ENCODE measurements at places on chromosomes 7 and 10. TPM values are rescaled to one million over a fixed set of nuclear protein-coding genes. Genes with fewer than 3 reads are reported as not detected.
A peak's percentile ranks its signal among the peaks of the same experiment; 100 is the strongest.

DNA sequence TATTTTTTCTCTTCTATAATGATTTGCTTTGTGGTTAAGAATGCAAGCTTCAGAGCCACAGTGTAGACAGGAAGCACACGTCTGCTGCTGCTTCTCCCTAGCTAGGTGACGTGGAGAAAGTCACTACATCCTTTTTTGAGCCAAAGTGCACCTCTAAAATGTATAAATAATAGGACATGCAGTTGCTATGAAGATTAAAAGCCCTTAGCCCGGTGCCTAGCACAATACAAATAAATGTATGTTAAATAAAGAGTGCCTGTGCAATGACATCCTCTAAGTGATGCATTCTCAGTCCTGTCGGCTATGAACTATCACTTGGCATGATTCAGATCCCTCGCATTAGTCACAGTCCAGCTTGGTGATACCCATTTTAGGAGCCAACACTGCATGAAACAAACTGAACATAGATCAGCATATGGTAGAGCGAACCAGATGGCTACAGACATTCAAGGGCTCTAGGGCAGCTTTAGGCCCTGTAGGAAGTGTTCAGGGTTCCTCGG, 4.8 kb upstream of the TRDMT1 start:
- no peaks in the 10 kb centered on the region for H3K27me3 ChIP-seq
- H3K4me3 ChIP-seq, result peak overlapping the region; percentile 35
- H3K27ac ChIP-seq, result peak overlapping the region; percentile 86
- H3K36me3 ChIP-seq, result peaks cover 3% of the 10 kb centered on the region

DNA sequence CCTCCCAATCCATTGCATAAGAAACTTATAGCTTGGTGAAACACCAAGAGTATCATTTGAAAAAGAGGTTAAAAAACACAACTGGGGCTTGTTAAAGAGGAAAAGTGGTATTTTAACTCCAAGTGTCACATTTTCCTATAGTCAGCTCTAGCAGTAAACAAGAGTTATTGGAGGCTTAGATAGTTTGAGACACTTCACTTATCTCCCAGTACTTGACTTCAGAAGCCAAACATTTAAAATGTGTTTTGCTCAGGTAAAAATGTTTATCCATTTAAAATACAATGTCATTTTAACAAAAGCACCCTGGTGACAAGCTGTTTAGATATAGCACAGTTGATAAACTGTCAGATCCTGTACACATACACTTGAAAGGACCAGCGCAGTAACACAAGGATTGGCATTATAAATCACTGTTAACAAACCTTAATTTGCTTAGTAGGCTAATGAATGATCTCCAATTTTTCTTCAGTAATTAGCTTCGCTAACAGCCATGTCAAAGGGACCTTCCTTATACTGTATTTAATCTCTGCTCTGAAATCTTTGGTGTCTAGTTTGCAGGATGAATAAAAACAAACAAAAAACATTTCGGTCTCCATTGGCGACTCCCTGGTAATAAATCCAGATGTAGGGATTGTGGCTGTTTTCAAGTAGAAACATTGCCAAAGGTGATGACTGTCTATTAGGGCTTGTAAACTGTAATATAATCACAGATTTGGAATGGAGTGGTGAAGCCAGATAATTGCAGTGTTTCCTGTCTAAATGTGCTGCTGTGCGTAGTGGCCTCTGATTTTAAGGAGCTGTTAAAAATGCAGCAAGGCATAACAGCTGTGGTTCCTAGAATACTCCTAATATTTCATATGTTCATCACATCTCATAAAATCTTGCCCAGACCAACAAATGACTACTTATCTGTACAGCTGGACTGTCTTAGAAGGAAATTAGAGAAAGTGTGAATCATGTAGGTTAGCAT, 545.1 kb downstream of the AUTS2 start:
- DNase-seq, result no peak
- H3K36me3 ChIP-seq, result no peaks in the 10 kb centered on the region
- no peak overlapping the region for H3K4me3 ChIP-seq
- no peaks in the 10 kb centered on the region for H3K4me1 ChIP-seq

DNA sequence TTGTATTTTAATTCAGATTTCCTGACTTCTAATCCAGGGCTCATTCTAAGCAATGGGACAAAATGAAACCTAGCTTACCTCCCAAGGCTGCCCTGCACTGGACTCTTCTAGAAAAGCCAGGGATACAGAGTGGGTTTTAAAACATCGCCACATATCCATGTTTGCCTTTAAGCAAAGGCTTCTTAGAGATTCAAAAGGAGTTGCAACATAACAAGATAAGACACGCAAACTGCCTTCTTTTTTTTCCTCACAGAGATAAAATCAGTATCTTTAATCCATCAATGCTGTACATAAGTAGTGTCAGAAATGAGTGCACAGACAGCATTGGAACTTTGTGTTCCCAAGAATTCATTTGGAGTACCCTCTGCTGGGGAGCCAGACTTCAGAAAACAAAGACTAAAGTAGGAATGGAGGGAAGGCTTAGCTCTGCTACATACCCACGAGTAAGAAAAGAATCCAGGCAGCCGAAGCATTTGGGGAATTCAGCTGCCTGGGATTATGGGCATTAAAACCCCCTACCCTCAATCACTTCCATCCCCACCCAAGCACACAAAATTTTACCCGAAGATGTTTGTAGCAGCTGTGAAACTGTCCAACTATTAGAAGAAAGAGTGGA, 427.8 kb downstream of the ARL4A start:
- H3K27me3 ChIP-seq, result no peaks in the 10 kb centered on the region
- H3K4me3 ChIP-seq, result no peak overlapping the region
- no peak for DNase-seq

- H3K36me3 ChIP-seq, result no peaks in the 10 kb centered on the region
- no peaks in the 10 kb centered on the region for H3K27me3 ChIP-seq
- H3K4me1 ChIP-seq, result peaks cover 44% of the 10 kb centered on the region
These were observed 391.9 kb upstream of the NPVF start for GRCh38 chr7:25619963-25620799.

- H3K4me1 ChIP-seq, result no peaks in the 10 kb centered on the region
- H3K36me3 ChIP-seq, result peaks cover 1% of the 10 kb centered on the region
- DNase-seq, result no peak
- no peak overlapping the region for H3K4me3 ChIP-seq
- no peaks in the 10 kb centered on the region for H3K27me3 ChIP-seq
These were observed 2.1 kb upstream of the TMEM236 start for GRCh38 chr10:17749890-17750289.

- no peak for DNase-seq
- no peak overlapping the region for H3K27ac ChIP-seq
- H3K36me3 ChIP-seq, result no peaks in the 10 kb centered on the region
- H3K4me3 ChIP-seq, result no peak overlapping the region
- no peaks in the 10 kb centered on the region for H3K4me1 ChIP-seq
- H3K27me3 ChIP-seq, result no peaks in the 10 kb centered on the region
These were observed 225.5 kb downstream of the ANKRD7 start for GRCh38 chr7:118449797-118450567.

GRCh38 chr7:135834266-135834665, 85.7 kb upstream of the FAM180A start:
- no peak overlapping the region for H3K27ac ChIP-seq
- no peak for DNase-seq
- H3K4me1 ChIP-seq, result peaks cover 7% of the 10 kb centered on the region
- H3K27me3 ChIP-seq, result no peaks in the 10 kb centered on the region

GRCh38 chr7:44103923-44104859, at the start of gene AEBP1:
Gene AEBP1 (plus strand): TSS chr7:44104345. CDS start chr7:44104666, 321 bp downstream.
- H3K27me3 ChIP-seq, result no peaks in the 10 kb centered on the region
- peak; percentile 53 for DNase-seq
- H3K4me3 ChIP-seq, result peak within 1 kb of the TSS; percentile 86
- H3K36me3 ChIP-seq, result peaks cover 2% of the 10 kb centered on the region
- H3K27ac ChIP-seq, result peak within 1 kb of the TSS; percentile 66

- H3K4me3 ChIP-seq, result peak overlapping the region; percentile 98
- peaks cover 34% of the 10 kb centered on the region for H3K36me3 ChIP-seq
- peak overlapping the region; percentile 92 for H3K27ac ChIP-seq
- H3K27me3 ChIP-seq, result no peaks in the 10 kb centered on the region
These were observed 1.2 kb downstream of the PDIA4 start for GRCh38 chr7:149027055-149027454.

DNA sequence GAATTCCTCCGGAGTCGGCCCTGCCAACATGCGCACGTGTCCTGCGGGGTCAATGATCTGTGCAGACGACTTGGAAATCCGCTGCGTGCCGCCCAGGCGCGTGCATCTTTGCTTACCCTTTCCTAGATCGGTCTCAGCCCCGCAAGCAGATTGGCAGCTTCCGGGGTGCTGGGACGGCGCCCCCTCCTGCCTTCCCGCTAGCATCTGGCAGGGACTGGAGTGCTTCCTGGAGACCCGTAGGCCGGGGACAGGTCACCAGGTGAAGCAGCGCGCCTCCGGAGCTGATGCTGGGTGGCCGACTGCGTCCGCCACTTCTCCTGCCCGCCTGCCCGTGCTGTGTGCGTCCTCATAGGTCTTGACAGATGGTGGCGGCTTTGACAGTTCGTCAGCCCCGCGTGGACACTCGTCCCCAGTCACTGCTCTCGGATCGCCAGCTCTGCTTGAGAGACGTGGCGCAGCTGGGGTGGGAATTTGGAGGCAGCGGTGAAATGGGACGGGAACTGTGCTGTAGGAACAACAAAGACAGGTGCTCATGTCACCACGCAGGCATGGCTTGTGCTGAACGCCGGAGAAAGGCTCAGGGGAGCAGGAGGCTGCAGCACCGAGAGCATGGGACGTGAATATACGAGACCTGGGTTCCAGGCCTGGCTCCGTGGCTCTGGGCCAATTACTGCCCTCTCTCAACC, 21.9 kb upstream of the KCNK18 start:
- H3K4me1 ChIP-seq, result peaks cover 25% of the 10 kb centered on the region
- H3K36me3 ChIP-seq, result no peaks in the 10 kb centered on the region
- H3K27ac ChIP-seq, result peak overlapping the region; percentile 68
- H3K27me3 ChIP-seq, result peaks cover 24% of the 10 kb centered on the region

The STYXL1 gene
- total RNA-seq, result 28.2 TPM
